ENCODE measurements at places on chromosomes 3 and 15.

DNA sequence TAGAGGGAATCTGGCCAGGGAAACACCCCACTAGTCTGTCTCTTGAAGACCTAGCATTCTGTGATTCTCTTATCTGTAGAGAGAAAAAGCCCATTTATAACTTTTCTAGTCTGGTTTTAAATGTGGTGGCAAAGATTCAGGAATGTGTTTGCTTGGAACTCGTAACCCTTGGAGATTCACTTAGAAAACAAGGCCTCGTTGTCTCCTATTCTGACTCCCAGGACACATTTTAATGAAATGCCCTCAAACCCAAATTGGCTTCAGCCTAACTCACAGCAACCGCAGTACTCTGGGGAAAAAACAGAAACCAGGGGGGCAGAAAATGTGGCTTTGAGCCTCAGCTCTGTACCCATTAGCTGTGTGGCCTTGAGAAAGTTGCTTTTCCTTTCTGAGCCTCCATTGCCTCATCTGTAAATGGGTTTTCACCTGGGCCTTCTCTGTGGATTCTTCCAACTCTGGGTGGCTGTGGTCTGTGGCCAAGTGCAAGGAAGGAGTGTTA lies 36.5 kb downstream of the RPLP1 start:
- no peak for DNase-seq
- no peaks in the 10 kb centered on the region for H3K36me3 ChIP-seq
- H3K4me3 ChIP-seq: no peak overlapping the region
- no peak overlapping the region for H3K27ac ChIP-seq
- peaks cover 55% of the 10 kb centered on the region for H3K27me3 ChIP-seq
- H3K4me1 ChIP-seq: no peaks in the 10 kb centered on the region

DNA sequence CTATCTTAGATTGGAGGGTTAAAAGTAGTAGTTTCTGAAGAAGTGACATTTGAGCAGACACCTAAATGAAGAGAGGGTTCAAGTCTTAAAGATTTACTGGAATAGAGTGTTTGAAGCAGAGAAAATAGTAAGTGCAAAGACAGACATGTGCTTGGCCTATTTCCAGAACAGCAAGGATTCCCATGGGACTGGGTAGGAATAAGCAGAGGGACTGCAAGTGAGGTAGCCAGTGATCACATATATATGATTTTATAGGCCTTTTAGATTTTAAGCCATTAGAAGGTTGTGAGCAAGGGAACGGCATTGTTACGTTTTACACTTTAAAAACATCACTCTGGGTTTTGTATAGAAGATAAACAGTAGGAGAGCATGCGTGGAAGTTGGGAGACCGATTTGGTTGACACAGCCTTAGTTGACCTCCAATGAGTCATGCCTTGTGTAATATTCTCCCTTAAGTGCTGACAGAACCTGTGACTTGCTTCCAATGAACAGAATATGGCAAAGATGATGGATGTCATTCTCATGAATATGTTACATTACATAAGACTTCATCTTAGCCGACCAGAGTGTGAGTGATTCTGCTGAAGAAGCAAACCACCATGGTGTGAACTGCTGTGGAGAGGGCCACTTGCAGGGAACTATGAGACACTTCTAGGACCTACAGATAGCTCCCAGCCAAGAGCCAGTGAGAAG lies 37.1 kb upstream of the SLC4A7 start:
- H3K4me1 ChIP-seq: peaks cover 23% of the 10 kb centered on the region
- no peaks in the 10 kb centered on the region for H3K27me3 ChIP-seq
- H3K36me3 ChIP-seq: no peaks in the 10 kb centered on the region
- DNase-seq: peak; percentile 95
- H3K4me3 ChIP-seq: no peak overlapping the region
- H3K27ac ChIP-seq: peak overlapping the region; percentile 58

DNA sequence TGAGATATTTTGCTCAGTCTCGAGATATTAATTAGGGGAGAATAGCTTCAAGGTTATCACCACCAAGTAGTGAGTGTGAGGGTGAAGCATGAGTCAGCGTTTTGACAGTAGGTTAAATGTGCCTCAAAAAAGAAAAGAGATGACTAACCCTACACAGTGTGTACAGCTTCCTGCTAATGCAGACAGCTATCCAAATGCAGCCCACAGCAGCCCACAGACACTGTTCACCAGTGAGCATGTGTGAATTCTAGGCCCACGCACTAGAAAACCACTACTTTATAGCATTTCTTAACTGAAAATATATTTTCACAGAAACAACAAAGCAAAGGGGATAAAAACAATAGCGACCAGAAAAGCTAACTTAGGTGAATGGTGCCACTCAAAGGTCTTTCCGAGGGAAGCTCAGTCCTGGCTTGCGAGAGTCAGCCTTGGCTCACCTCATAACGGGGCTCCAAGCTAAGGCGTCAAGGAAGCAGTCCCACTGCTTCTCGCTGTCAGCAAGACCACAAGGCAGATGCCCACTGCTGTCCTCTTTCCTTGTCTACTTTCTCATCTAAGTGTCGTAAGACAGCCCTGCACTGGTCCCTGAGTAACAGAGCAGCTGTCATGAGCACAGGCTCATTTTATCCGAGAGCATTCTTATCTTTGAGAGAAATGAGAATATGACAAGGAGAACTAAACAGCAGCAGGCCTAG lies 47.6 kb downstream of the TXNRD3 start:
- H3K4me3 ChIP-seq: no peak overlapping the region
- peaks cover 9% of the 10 kb centered on the region for H3K36me3 ChIP-seq
- H3K27me3 ChIP-seq: 0 out of 2 replicates have a peak, but pooled peaks cover 2% of the 10 kb centered on the region
- H3K27ac ChIP-seq: no peak overlapping the region
- peak; percentile 77 for DNase-seq
- H3K4me1 ChIP-seq: peaks cover 2% of the 10 kb centered on the region

GRCh38 chr3:142929109-142929508 lies 34.4 kb downstream of the PAQR9 start:
- DNase-seq: peak; percentile 61
- no peaks in the 10 kb centered on the region for H3K4me1 ChIP-seq
- H3K27me3 ChIP-seq: peaks cover 16% of the 10 kb centered on the region
- H3K4me3 ChIP-seq: no peak overlapping the region
- no peaks in the 10 kb centered on the region for H3K36me3 ChIP-seq

DNA sequence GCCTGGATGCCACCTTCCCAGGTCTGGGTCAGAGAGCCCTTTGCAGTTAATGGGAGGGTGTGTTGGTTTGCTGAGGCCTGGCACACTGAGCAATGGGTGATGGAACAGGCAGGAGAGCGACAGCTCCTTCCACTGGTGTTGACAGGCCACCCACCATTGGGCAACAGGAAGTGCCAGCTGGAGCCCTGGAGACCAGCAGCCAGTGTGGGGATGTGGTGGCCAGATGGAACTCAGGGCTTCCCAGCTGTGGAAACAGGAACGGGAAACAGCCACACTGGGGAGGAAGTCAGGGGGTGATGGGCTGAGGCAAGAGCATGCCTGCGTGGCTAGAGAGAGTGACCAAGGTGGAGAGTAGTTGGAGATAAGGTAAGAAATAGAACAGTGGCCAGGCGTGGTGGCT lies 9.3 kb downstream of the PSTPIP1 start:
- no peaks in the 10 kb centered on the region for H3K4me1 ChIP-seq
- H3K36me3 ChIP-seq: no peaks in the 10 kb centered on the region
- H3K27me3 ChIP-seq: peaks cover 28% of the 10 kb centered on the region
- no peak for DNase-seq
- no peak overlapping the region for H3K4me3 ChIP-seq
- H3K27ac ChIP-seq: no peak overlapping the region

GRCh38 chr15:96038650-96039049 lies 291.9 kb upstream of the NR2F2 start:
- peaks cover 6% of the 10 kb centered on the region for H3K27me3 ChIP-seq
- no peaks in the 10 kb centered on the region for H3K36me3 ChIP-seq
- H3K4me1 ChIP-seq: no peaks in the 10 kb centered on the region
- DNase-seq: peak; percentile 20

DNA sequence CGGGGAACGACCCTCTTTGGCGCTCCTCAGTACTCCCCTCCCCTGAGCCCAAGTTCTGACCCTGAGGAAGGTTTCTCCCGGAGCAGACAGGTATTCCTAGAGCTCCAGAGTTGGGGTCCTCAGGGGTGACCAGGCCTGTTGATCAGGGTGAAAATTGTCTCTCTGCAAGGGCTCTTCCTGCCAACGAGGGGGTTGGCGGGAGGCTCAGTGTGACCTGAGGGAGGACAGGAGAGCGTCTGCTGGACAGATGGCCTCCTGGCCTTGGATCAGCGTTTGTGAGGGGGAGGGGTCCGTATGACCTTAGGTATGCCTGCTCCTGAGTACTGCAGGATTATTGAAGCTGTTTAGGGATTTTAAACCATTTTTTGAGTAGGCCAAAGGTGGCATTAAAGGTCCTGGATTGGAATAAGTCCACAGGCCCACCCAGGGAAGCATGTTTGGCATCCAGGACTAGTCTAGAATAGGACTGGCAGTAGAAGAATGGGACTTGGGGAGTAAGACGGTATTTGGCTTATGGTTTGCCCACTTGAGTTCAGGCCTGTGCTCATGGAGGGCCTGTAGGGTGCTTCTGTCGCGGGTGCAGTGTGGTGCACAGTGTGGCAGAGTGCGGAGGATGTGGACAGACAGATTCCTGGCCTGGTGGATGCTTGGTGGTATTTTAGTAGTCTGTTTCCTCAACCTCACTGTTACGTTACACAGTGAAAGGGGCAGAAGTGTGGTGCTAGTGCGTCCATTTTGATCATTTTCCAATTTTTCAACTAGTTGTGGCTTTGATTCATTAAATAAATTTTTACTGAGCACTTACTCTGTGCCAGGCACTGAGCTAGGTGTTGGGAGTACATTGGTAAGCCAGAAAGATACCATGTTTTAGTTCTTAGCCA lies 959 bp downstream of the ZNF592 start:
- H3K36me3 ChIP-seq: peaks cover 2% of the 10 kb centered on the region
- DNase-seq: no peak
- peaks cover 12% of the 10 kb centered on the region for H3K4me1 ChIP-seq
- H3K4me3 ChIP-seq: peak overlapping the region; percentile 99

DNA sequence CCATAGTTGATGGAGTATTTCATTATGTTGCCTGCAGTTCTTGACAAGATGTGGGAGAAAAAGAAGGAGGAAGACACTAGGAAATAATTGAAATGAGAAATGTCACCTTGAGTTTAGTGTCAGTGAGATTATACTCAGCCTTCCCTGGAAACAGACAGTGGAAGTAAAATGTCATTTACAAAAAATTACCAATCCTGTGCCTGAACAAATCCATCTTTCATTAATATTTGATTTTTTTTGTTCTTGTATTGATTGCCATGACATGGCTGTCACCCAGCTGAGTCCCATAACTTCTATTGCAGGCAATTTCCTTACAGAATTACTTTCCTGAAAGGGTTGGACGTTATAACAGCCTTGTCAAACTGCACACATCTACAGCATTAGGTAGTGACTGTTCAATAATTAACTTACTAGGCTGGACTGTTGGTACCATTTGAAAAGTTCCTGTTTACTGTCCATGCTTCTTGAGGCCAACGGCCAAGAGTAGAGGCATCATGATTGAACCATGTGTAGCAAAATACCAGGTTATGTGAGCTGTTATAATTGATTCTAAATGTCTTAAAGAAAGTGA lies 572.2 kb upstream of the LMCD1 start:
- H3K4me3 ChIP-seq: no peak overlapping the region
- no peaks in the 10 kb centered on the region for H3K36me3 ChIP-seq
- no peak overlapping the region for H3K27ac ChIP-seq
- H3K4me1 ChIP-seq: no peaks in the 10 kb centered on the region

DNA sequence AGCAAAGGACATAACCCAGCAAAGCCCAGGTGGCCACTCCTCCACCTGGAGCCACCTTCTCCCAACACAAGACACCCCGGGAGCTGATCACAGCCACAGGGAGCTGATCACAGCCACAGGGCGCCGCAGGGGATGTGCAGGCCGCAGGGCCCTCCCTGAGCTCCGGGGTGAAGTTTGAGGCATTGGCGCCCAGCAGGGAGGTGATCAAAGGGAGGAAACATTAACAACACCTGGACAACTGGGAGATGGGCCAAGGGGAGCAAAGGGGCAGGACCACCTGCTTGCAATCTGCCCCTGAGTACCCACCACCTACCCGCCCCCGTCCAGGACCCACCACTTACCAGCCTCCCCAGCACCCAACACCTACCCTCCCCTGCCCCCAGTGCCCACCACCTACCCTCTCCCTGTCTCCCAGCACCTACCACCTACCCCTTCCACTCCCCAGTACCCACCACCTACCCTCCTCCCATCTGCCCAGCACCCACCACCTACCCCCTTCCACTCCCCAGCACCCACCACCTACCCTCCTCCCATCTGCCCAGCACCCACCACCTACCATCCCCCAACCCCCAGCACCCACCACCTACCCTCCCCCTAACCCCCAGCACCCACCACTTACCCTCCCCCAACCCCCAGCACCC lies 2.4 kb downstream of the UROC1 start:
- H3K36me3 ChIP-seq: no peaks in the 10 kb centered on the region
- peaks cover 41% of the 10 kb centered on the region for H3K27me3 ChIP-seq
- no peak overlapping the region for H3K4me3 ChIP-seq
- no peaks in the 10 kb centered on the region for H3K4me1 ChIP-seq
- no peak overlapping the region for H3K27ac ChIP-seq

DNA sequence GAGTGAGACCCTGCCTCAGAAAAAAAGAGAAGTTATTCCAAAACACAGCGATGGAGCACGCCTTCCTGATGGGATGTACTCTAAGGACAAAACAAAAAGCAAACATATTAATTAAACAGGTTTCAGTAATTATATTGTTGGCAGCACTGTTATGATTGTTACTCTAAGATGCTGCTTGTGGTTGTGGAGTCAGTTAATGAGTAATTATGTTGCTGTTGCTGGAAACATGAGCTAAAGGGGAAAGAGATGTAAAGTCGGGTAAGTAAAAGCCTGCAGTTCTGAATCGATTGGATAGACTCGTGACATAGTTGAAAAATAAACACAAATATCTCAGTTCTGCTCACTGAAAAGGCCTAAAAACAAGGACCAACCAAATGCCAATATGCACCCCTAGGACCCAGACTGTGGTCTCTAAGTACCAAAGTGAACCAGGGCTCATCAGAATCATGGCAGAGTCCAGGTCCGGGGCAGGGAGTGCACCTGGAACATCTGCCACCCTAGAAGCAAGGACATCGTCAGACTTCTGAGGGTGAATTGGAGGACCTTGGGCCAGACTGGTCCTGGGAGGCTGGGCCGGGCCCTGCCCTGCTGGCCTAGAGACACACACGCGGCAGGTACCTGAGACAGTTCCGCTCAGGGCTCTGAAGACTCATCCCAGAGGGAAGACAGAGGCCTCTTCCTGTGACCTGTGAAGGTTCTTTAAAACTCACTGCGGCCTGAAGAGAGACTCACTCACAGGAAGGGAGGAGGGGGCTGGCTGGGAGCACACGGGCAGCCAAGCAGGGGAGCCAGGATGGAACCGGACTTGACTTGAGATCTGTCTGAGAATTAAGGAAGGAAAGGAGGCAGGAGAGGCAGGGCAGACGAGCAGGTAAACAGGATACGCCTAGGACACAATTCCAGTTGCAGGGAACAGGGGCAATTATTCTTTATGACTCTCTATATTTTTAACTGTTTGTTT lies 140.5 kb downstream of the LRRK1 start:
- H3K27ac ChIP-seq: no peak overlapping the region
- H3K27me3 ChIP-seq: no peaks in the 10 kb centered on the region
- H3K4me1 ChIP-seq: peaks cover 4% of the 10 kb centered on the region
- peaks cover 47% of the 10 kb centered on the region for H3K36me3 ChIP-seq
- no peak for DNase-seq

GRCh38 chr3:196317687-196318467 lies at the start of gene DYNLT2B:
DYNLT2B (minus strand) TSS chr3:196318240; CDS start chr3:196318152, 88 bp downstream.
- H3K36me3 ChIP-seq: no peaks in the 10 kb centered on the region
- H3K4me1 ChIP-seq: no peaks in the 10 kb centered on the region
- H3K27ac ChIP-seq: peak within 1 kb of the TSS; percentile 76
- peak; percentile 84 for DNase-seq
- peak within 1 kb of the TSS; percentile 66 for H3K4me3 ChIP-seq

All from IMR-90 (cell line).